ENCODE measurements at places on chromosomes 3 and 15. TPM values are rescaled to one million over a fixed set of nuclear protein-coding genes. Genes with fewer than 3 reads are reported as not detected.

A4GNT gene
- total RNA-seq: not detected

NOX5 gene
- 2.9 TPM for total RNA-seq

P2RY12 gene
- not detected for total RNA-seq

IMPDH2 gene
- 305 TPM for total RNA-seq

MFSD1 gene
- total RNA-seq: 119 TPM

LIPH gene
- total RNA-seq: not detected

RASGRP1 gene
- 0.12 TPM for total RNA-seq

LRRIQ4 gene
- total RNA-seq: not detected

SLC2A2 gene
- total RNA-seq: not detected

SIDT1 gene
- under 0.01 TPM for total RNA-seq

MASP1 gene
- total RNA-seq: not detected

CASR gene
- total RNA-seq: not detected

DPPA2 gene
- not detected for total RNA-seq

SPINK8 gene
- total RNA-seq: not detected

SKOR1 gene
- total RNA-seq: not detected

LMCD1 gene
- 31.8 TPM for total RNA-seq

COL6A5 gene
- total RNA-seq: not detected

CELSR3 gene
- total RNA-seq: 0.98 TPM

ATP13A5 gene
- not detected for total RNA-seq

CSPG4 gene
- total RNA-seq: 31.4 TPM

SLC6A6 gene
- 59.0 TPM for total RNA-seq

Measured in RPMI7951 (cell line).